DMS153 (cell line): ENCODE measurements at places on chromosomes 1 and 21.

DNA sequence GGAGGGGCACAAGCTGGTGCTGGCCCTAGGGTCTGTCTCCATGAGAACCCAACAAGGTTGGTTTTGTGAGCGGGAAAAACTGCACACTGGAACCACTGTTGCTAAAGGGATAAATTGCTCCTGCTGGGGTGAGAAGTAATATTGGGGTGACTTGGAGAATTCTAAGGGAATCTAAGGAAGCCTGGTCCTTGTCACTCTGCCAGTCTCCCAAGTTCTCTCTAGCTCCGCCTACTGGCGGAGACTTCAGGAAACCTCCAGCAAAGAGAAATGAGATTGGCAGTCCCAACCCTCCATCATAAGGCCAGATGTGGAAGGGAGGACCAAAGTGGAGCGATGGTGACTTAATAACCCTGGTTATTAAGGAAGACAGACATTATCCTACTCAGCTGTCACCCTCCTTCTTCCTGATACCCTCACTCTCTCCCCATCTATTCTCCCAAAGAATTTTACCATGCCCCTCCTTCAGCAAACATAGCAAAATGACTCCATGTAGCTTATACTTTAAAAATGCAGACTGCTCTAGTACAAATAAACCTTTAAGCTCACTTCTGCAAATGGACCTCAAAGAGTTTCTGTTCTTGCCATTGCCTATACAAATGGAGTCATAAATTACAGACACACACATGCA, 2.7 kb downstream of the LCE1F start:
- no peak for DNase-seq

- DNase-seq, result no peak
These were observed 9.3 kb downstream of the HNRNPU start for GRCh38 chr1:244854865-244855578.

DNA sequence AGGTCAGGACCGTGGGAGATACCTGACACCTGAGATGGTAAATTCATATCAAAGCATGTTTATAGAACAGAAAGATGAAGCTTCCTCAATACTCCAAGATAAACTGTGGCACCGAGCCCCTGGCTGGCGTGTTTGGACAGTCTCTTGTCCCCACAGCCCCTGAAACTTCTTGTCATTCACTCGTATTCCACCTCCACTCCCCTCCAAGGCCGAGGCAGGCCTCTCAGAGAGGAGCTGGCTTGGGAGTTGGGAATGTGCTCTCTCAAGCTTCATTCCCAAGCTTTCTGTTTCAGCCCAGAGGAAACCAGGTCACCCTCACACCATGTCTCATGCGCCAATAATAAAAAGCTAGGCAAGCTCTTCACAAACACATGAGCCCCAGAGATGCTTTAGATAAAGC, 86.1 kb downstream of the NPHP4 start:
- DNase-seq, result no peak

- no peak for DNase-seq
These were observed 43.3 kb downstream of the URB2 start for GRCh38 chr1:229669333-229669732.

- DNase-seq, result no peak
These were observed 10.9 kb upstream of the SAMD11 start for GRCh38 chr1:912740-913301.

DNA sequence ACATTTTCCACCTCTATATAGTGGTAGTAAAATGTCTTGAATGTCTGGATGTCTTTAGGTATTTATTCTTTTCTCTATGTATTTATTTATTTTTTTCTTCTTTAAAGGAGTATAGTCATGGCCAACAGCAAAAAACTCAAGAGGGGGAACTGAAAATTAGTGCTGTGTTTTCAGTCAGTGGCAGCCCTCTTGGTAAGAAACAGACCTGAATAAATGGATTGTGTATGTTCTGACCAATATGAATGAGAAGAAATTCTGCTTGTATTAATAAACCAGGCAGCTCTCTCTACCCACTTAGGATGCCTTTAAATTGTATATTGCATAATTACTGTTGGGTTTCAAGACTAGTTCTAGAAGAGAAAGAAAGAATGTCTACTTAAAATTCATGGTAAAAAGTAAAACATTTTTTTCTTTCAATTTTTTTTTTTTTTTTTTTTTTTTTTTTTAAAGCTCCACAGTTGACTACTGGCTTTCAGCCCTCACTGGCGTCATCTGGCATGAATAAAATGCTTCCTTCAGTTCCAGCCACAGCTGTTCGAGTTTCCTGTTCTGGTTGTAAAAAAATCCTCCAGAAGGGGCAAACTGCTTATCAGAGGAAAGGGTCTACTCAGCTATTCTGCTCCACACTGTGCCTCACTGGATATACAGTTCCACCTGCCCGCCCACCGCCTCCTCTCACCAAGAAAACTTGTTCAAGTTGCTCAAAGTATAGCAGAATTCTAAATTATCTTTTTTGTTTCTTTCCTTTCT, 101.6 kb downstream of the ZMYM4 start:
- no peak for DNase-seq

GRCh38 chr21:15872236-15872635, 142.5 kb downstream of the USP25 start:
- no peak for DNase-seq
